Fibroblast of upper back skin (primary cell): ENCODE measurements at places on chromosomes 5 and 9.

- peak; percentile 34 for DNase-seq
Observed at GRCh38 chr5:74179701-74180100, 460.8 kb downstream of the ENC1 start.

GRCh38 chr5:79536193-79536906, 22.4 kb upstream of the HOMER1 start:
- no peak for DNase-seq

DNA sequence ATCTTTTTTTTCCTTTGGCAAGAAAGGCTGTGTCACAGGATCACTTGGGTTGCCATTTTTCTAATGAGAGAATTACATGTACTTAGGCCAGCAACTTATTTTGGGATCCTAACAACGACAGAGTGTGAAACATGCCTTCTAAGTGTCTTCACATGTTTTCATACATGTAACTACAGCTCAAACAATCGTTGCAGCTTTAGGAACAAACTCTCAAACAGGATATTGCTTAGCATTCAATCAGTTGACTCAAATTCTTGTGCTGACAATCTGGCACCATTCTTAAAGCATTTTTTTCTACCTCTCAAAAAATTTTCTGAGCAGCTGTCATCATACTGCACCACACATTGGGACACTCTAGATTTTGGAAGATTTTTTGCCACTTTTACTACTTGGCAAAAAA, 435.5 kb downstream of the HINT1 start:
- DNase-seq, result no peak

DNA sequence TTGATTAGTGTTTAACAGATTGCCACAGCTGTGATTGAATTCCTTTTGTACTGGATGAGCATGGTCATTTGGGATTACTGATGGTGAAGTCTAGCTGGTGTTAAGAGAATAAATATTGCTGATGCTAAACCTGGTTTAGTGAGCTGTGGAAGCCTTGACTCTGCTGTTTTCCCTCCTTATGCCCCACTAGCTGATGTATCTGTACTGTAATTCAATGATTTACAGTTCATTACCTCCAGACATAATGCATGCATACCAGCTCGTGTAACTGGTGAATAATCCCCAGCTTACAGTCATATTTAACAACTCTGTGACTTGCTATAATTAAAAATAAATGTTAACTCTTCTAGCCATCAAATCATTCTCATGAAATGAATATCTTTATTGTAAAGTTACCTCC, 1.7 kb upstream of the CMYA5 start:
- no peak for DNase-seq

DNA sequence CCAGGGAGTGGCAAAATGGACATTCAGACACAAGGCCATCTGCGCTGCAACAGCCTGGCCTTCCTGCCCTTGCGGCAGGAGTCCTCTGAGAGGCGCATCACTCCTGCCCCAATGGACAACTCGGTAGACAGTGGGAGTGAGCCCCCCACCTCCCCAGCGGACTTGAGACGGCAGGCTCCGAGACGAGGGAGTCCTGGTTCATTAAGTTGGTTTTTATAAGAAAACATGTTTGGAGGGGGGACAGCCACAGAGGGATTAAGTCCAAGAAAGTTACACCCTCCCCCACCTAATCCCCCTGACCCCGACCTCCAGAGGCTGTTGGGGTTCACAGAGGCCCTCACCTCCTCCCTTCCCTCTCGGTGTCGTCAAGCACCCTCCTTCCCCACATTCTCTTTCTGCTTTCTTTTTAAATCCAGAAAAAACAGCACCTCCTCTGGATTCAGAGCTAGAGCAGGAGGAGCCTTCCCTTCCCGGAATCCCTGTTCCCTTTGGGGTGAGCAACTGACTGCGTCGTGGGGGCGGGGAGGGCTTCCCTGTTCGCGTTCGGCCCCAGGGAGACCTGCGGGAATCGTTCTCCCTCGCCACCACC, 1.8 kb upstream of the EGR1 start:
- DNase-seq, result no peak

GRCh38 chr5:137142346-137142745, 356.8 kb downstream of the SPOCK1 start:
- DNase-seq, result no peak

- peak; percentile 16 for DNase-seq
Observed at GRCh38 chr5:111144352-111144930, 52.3 kb downstream of the WDR36 start.

- peak; percentile 48 for DNase-seq
Observed at GRCh38 chr5:139462586-139463276, at the start of gene ECSCR. ECSCR (minus strand) TSS chr5:139462743; CDS start chr5:139462670, 73 bp downstream.

DNA sequence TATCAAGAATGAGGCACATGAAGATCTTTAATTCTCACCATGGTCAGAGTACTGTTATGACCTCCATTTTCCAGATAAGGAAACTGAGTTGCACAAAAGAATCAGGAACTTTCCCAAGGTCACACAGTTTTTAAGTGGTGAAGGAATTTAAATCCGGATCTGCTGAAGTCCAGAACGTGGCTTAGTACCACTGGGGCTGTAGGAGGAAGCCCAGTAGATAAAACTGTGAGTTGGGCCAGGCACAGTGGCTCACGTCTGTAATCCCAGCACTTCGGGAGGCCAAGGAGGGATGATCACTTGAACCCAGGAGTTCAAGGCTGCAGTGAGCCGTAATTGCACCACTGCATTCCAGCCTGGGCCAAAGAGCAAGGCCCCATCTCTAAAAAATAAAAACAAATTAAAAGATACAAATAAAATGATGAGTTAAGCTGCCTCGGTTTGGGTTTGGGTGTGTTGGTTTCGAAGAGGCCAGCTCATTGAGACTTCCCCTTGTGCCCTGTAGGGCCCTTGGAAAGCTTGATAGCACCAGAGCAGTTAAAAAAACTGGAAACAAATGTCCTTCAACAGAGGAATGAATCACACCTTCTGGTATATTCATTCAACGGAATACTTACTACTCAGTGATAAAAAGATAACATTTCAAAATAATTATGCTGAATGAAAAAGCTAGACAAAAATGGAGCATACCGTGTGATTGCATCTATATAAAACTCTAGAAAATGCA, 20.1 kb downstream of the ATOX1 start:
- DNase-seq, result no peak

DNA sequence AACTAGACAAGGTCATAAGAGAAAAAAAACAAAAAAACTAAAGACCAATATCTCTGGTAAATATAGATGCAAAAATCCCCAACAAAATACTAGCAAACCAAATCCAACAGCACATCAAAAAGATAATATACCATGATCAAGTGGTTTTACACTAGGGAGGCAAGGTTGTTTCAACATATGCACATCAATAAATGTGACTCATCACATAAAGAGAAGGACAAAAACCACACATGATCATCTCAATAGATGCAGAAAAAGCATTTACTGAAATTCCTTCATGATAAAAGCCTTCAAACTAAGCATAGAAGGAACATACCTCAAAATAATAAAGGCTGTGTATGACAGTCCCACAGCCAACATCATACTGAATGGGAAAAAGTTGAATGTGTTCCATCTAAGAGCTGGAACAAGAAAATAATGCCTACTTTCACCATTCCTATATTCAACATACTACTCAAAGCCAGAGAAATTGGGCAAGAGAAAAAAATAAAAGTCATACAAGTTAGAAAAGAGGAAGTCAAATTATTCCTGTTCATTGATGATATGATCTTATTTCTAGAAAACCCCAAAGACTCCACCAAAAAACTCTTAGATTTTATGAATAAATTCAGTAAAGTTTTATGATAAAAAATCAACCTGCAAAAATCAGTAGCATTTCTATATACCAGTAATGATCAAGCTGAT, 72.2 kb upstream of the FAM169A start:
- peak; percentile 60 for DNase-seq

GRCh38 chr5:120225524-120225923, 238.6 kb upstream of the PRR16 start:
- no peak for DNase-seq

GRCh38 chr5:56228631-56229030, 4.5 kb downstream of the ANKRD55 start:
- DNase-seq, result no peak

- DNase-seq, result no peak
Observed at GRCh38 chr9:129058965-129059795, 21.7 kb upstream of the DOLPP1 start.

GRCh38 chr9:81777482-81777881, 88.1 kb upstream of the TLE1 start:
- DNase-seq, result no peak

GRCh38 chr5:4191703-4192102, 596.1 kb downstream of the IRX1 start:
- no peak for DNase-seq

DNA sequence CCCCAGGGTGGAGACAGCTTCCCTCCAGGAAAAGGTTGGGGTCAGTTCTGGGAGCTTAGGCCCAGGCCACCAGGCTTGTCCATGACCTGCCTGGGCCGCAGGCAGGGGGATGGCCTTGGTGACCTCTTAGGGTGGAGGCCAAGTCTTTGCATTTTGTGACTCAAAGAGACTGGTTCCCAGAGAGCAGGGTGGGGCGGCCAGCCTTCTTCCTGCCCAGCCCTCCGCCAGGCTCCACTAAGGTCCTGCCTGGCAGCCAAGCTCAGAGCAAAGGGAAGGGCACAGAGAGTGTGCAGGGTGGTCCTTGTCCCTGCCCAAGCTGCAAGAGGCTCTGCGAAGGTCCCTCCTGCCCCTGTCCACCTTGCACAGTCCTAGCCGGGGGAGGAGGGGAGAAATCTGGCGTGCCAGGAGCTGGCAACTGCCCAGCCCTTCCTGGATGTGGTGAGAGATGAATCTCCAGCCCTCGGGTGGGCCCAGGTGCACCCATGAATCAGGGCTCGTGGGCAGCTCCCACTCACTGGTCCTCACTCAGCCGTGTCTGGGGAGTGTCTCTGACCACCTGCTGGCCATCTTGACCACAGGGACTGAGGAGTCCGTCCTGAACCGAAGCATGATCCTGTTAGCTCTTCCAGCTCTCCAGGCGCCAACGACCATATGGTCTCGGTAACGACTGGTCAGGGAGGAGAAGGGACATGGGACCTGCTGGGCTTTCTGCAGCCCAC, 2.3 kb upstream of the PTGDS start:
- DNase-seq, result no peak

GRCh38 chr5:156361436-156362109, 34.6 kb downstream of the SGCD start:
- DNase-seq, result peak; percentile 72

DNA sequence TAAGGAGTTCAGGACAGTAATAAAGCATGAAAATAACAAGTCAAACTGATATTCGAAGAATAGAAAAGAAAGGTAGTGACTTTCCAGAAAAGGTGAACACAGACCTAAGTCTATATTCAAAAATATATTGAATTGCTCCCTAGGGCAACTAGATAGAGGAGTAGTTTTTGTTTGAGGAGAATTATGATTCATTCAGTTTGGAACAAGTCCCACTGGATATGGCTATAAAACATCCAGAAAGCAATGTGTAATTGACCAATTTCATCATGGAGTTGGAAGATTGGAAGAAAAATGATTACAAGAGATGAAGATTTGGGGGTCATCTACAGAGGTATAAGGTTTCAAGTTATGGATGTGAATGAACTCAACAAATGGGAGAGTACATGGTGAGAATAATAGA, 117.5 kb upstream of the ZNF462 start:
- peak; percentile 73 for DNase-seq

DNA sequence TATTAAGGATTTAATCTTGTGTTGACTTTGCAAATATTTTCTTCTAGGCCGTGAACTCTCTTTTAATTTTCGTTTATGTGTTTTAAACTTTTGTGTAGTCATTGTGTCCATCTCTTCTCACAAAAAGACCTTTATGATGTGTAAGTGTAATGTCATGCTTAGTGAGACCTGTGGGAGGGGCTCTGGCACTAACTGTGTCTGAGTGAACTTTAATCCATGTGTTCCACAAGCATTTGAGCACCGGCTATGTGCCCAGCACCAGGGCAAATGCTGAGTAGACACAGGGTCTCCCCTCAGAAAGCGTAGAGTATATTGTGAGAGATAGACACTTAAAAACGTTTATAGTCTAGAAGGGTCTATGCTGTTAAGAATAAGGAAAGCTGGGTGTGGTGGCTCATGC, 272.6 kb upstream of the TUT7 start:
- no peak for DNase-seq

DNA sequence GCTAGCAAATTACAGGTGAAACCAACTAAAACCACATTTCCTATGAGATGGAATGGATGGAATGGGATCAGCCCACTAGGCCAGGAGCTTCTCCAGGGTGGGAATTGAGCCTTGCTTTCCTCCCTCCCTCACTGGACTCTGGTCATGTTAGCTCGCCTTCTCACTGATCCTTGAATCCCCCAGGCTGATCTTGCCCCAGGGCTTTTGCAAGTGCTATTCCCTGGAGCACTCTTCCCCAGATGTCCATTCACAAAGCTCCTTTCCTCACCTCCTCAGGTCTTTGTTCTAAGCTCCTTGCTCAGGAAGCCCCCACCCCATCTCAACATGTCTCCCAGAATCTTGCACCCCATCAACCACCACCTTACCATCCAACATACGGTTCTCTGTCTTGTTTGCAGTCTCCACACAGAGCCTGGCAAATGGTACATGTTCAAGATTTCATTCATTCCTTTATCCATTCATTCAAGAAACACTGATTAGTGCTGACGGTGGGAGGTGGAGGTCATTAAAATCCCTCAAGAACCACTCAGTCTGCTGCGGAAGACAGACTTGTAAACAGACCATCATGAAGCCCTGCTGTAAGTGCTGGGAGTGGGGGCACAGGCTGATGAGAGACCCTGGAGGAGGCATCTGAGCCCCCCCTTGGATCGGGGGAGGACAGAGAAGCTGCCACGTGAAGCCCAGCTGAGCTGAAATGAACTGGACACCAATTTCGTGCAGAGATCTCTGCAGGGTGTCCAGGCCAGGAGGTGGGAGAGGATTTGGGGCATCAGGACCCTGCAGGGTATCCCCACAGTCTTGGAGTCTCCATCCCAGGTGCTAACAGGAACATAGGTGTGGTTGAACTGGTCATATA, 141.7 kb downstream of the BARX1 start:
- no peak for DNase-seq

- no peak for DNase-seq
Observed at GRCh38 chr5:82863266-82863665, 213.9 kb downstream of the TMEM167A start.

- DNase-seq, result peak; percentile 68
Observed at GRCh38 chr9:116154976-116155697, 1.5 kb downstream of the PAPPA start.

GRCh38 chr5:19169426-19169825, 818.6 kb downstream of the CDH18 start:
- DNase-seq, result no peak

GRCh38 chr5:109971968-109972367, 282.2 kb downstream of the MAN2A1 start:
- no peak for DNase-seq
